ENCODE measurements at places on chromosomes 2 and 18.
A peak's percentile ranks its signal among the peaks of the same experiment; 100 is the strongest.

- no peak for DNase-seq
Observed at GRCh38 chr2:64101141-64101591, 43.1 kb downstream of the PELI1 start.

- no peak for DNase-seq
Observed at GRCh38 chr2:36060133-36060532, 295.4 kb upstream of the CRIM1 start.

DNA sequence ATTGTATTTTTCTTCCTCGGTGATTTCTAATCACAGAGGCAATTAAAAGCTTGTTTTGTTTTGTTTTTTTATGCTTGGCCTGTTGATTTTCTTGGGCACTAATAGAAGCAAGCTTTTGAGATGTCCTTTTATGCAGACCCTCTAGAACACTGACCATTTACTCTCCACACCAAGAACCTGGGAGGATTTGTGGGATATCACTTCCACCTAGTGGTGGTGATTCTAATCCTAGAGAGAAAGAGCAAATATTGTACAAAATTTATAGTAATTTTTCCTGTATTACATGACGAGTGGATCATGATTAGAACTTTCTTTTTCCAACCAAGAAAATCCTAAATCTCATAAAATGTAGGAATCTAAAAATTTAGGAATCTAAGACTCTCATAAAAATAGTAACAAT, 23.4 kb downstream of the NEMP2 start:
- DNase-seq, result no peak

- DNase-seq, result no peak
Observed at GRCh38 chr2:201327678-201328077, 29.5 kb downstream of the FLACC1 start.

DNA sequence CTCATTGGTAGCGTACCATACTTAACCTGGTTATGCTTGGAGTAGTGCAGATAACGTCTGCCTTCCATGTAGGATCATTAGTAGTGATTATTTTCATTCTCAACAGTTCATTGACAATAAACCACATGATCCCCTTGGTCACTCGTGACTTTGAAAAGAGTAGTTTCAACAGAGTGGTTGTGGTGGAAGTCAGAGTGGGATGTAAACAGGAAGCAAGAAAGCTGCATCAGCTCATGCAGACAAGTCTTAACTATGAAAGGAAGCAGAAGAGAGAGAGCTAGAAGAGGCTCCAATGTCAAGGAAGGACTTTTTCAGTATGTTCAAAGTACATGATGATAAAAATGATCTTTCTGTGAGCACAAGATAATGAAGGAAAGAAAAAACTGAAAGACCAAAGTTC, 287.4 kb downstream of the MBD2 start:
- no peak for DNase-seq

DNA sequence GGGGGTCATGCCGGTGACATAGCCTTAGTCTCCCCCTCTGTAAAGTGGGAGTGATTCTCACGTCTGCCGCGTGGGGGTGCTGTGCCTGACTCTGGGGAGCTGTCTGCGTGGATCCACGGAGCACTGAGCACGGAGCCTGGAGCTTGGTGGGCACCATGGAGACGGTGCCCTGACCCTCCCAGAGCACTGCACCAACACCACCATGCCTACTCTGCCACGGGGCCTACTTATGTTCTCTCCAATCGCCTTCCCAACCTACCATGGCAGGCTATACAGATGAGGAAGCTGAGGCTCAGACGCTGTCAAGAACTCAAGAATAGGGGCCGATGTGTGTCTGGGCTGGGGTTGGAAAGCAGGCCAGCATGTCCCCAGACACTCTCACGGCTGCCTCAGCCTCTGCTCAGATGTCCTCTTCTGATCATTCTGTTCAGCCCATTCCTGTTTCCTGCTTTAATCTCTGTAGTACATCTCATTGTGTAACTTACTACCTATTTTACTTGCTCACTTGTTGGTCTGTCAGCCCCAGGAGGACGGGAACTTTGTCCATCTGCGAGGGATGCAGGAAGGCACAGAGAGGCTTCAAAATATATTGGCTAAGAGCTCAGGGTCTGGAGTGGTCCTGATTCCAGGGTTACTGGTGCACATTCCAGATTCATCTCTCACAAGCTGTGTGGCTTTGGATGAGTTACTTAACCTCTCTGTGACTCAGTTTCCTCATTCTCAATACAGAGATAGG, 168.1 kb upstream of the HS6ST1 start:
- peak; percentile 40 for DNase-seq

DNA sequence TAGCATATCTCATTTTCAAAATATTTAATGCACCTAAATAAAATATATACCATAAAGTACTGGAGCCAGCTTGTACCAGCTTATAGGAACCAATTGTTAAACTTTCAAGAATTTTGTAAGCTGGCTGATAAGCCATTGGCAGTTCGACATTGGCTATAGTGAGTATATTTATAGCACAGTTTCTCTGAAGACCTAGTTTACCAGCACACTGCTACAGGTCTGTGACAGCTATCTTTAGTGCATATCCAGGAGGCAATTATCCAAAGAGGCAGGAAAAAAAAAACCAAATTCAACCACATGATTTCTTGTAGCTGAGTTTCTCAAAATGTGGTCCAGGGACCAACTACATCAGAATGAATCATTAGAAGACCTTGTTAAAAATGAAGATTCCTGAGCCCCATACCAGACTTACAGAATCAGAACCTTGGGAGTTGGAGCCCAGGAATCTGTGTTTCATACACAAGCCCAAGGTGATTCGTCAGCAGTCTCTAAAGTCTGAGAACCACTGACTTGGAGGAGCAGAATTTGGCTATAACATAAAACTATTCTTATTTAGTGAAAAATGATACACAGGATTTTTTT, 279.0 kb upstream of the NRP2 start:
- no peak for DNase-seq

GRCh38 chr2:134975281-134976009, 56.8 kb downstream of the CCNT2 start:
- no peak for DNase-seq

- no peak for DNase-seq
Observed at GRCh38 chr18:23542461-23542860, 39.1 kb downstream of the RMC1 start.

GRCh38 chr2:172826522-172826921, 90.9 kb downstream of the RAPGEF4 start:
- no peak for DNase-seq

GRCh38 chr2:11833601-11834000, 87.2 kb downstream of the LPIN1 start:
- no peak for DNase-seq

DNA sequence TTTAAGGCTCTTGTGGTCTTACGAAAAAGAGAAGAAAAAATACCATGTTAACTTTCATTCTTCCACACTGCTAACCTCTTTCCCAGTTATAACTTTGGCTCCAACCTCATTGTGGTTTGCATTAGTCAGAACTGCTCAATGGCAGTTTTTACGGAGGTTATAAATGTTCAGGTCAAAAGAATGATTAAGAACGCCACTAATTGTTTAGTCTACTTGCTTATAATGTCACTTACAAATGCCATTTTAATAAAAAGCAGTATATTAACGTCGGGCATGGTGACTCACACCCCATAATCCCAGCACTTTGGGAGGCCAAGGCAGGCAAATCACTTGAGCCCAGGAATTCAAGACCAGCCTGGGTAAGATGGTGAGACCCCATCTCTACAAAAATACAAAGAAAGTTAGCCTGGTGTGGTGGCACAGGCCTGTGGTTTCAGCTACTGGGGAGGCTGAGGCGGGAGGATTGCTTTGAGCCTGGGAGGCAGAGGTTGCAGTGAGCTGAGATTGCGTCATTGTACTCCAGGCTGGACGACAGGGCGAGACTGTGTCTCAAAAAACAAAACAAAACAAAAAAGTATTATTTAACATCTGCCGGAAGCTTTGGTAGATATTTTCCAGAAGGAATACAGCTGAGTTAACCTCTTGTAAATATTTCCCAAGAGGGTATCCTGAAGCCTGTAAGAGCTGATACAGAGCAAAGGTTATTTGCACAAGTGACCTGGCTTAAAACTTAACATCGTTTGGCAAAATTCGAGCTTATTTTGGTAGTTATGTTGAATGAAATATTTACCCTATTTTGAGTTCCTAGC, 5.1 kb downstream of the AGPS start:
- no peak for DNase-seq
